ENCODE measurements at places on chromosomes 2 and 18.

- no peak for DNase-seq
Measured at GRCh38 chr2:46909150-46909549, 6.5 kb downstream of the MCFD2 start.

DNA sequence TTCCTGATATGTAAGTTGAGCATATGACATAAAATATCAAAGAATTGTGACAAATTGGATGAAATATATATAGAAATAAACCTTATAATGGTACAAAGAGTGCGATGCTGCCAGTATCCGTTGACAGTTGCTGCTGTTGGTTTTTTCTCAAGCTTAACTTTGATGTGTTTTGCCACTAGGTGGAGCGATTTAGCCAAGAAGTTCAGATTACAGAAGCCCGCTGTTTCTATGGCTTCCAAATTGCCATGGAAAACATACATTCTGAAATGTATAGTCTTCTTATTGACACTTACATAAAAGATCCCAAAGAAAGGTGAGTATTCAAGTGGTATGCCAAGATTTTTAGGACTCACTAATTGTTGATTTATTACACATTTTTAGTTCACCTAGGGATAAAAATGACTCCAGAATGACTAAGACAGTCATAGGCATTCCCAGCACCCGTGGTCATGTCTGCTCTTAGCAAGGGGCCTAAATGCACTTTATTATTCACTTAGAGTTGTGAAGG, 2.1 kb downstream of the RRM2 start:
- peak; percentile 86 for DNase-seq

DNA sequence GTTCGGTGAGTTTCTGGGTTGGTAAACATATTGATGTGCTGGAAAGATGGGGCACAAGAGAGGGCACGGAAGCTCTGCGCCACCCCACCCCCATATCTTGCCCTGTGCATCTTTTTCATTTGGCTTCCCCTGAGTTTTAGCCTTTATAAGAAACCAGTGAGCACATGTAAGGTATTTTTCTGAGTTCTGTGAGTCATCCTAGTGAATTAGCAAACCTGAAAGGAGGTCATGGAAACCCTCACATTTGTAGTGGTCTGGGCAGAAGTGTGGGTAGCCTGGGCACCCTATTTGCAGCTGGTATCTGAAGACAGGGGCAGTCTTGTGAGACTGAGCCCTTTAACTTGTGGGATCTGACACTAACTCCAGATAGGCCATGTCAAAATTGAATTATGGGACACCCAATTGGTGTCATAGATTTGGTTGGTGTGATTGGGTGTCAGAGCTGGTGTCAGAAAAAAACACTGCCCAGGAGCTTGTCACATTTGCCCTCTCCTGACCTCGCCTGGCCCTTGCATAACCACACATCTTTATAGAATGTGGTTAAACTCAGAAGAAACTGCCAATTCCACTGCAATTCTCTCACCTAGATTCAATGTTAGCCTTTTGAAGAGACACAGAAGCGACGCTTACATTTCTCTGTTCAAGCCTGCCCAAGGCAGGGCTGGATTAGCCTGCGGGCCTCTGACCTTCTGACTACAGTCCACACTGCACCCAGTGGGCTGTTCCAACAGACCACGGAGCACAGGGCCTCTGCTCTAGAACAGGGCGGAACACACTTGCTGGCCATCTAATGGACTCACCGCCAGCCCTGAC, 12.0 kb upstream of the GALM start:
- peak; percentile 43 for DNase-seq

- peak; percentile 46 for DNase-seq
Measured at GRCh38 chr18:6521803-6522418, 107.2 kb upstream of the L3MBTL4 start.

GRCh38 chr2:20145497-20146193, 79.3 kb downstream of the SDC1 start:
- no peak for DNase-seq

DNA sequence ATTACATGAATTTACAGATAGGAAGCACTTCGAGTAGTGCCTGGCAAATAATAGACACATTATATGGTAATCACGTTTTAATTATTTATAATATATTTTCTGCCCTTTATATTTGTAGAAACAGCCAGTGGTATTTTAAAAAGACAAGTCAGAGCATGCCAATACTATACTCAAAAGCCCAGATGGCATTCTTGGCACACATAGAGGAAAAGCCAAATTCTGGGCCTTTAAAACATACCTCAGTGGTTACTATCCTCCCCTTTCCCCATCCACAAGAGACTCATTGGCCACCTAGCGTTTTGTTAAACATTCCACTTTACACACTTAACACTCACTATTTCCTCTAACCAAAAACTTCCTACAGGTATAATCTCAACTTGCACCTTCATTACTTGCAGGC, 63.3 kb upstream of the ZNF804A start:
- peak; percentile 29 for DNase-seq

GRCh38 chr2:5150871-5151270, 541.3 kb upstream of the SOX11 start:
- peak; percentile 13 for DNase-seq

- no peak for DNase-seq
Measured at GRCh38 chr2:183001948-183002347, 36.3 kb downstream of the NCKAP1 start.

DNA sequence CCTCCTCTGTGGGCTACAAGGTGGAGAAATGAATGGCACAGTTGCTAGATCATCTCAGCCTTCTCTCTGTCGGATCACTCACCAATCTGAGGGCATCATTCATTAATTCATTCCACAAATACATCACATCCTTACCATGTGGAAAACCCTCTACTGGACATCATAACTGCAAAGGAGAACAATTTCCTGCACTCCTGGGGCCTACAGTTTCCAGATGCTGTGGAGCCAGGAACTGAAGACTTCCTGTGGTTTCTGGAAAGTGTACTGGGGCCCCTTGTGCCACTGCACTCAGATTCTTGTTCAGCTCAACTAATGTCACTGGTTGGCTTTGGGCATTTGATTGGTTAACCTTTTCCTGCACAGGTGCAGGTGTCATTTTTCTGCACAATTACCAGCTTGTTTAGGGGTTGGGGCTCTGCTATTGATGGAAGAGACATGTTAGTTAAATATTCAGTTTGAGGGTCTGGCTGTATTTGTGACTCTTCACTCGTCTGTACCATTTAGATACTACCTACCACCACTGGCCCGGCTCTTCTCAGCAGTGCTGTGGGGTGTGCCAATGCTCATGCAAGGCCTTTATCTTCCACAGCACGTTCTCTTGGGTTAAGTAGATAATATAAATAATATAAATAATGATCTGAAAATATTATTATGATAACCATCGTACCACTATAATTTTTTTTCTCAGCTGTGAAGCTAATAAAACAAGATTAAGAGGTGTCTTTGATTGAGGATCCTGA, 427.3 kb downstream of the TSN start:
- no peak for DNase-seq

Measured in bronchial epithelial cell (primary cell).